ENCODE measurements at places on chromosomes 7 and 10.

DNA sequence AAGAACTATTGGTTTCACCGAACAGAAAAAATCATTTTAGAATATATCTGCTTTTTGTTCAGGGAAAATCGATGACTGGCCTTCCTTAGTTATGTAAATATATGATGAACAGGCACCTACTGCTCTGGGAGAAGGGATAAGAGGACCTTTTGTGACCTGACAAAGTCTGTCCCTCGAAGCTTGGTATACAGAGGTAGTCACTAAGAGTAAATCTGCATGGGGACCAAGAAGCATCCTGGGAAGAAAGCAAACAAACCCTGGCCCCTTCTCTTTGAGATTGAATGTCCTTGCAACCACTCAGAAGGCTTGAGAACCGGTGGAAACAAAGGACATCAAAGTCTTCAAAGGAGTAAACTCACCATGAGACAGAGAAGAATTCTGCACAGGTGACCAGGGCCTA, 52.3 kb downstream of the SKIDA1 start:
- no peak for DNase-seq

DNA sequence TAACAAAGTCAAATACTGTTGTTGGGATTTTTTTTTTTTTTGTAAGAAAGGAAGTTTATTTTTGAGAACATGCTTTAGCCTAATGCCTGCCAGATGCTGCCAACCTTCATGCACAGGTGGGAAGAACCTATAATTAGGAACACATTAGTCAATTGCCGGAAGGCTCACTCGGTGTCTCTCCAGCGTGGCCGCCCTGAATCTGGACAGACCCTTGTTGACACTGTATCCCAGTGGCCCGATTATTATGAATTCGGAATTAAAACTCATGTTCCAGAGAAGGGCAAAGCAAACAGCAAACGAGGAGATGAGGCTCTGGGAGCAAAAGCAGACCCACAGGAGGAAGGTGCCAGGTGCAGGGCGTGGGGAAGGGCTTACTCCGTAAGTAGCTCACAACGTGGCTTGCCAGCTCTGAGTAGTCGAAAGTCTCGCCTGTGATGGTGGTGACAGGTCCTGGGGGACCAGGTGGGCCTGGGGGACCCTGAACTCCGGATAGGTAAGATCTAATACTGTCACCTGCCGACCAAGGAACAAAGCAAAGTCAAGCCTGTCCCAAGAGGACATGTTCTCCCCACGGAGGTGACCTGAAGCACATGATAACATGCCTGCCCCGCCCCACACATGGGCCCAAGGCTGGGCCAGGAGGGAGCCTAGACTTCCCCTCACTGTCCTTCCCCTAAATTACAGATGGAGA, 48.3 kb downstream of the COL17A1 start:
- no peak for DNase-seq

DNA sequence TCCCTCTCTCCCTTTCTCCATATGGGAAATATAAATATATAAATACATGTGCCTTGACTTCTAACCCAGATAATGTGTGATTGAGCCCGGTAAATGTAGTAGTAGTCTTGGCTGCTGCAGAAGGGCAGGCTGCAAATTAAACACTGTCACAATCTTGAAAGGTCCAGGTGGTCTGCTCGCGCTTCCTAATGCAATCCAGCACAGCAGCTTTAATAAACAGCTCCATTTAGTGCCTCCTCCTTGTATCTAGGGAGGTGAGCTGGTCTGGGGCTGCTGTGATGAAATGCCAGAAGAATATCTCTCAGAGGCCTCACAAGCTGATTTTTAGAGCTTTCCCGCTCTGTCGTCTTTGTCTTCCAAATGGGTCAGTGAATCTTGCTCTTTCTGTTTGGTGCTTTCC, 782 bp downstream of the POU6F2 start:
- DNase-seq = no peak

DNA sequence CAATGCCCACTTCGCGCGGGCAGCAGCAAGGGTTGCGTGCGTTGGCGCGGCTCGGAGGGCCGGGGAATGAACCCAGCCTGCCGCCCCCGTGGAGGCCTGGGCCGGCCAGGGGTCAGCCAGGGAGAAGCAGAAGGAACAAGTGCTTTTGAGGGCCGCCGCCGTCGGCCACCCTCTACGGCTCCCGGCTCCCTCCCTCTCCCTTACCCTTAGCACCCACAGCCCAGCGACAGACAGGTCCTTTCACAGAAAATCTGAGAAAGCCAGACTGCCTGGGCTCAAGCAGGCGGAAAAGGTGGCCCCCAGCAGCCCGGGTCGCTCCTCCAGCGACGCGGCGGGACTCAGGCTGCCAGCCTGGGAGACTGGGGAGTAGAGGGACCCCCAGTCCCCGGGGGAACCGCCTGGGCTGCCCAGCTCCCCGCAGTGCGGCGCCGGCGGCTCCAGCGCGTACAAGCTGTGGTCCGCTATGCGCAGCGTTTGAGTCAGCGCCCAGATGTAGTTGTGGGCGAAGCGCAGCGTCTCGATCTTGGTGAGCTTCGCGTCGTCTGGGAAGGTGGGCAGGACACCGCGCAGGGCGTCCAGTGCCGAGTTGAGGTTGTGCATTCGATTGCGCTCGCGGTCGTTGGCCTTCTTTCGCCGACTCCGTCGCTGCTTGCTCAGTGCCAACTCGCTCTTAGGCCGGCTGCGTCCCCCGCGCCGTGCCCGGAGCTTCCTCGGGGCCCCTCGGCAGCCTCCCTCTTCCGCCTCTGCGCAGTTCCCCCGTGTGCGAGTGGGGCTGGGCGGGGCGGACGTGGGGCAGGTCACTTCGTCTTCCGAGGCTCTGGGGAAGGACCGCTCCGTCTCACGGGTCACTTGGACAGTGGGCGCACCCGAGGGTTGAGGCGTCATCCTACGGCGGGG, 815 bp downstream of the NEUROG3 start:
- no peak for DNase-seq

DNA sequence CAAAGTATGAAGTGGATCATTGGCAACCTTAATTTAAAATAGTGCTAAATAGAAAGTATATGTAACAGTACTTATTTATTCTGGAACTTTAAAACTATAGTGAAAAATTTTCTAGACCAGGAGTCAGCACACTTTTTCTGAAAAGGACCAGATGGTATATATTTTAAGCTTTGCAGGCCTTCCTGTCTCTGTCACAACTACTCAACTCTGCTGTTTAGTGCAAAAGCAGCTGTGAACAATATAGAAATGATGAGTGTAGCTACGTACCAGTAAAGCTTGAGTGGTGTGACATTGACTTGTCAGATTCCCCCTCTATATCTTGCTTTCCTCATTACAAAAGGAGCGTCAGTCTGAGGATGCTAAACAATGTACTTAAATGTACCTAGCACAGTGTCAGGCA, 88.1 kb upstream of the IGFBP3 start:
- DNase-seq = no peak

GRCh38 chr10:126904818-126905701, at the start of gene DOCK1:
Gene DOCK1 (plus strand): TSS chr10:126905428. CDS start chr10:126905518, 90 bp downstream.
- DNase-seq = no peak

DNA sequence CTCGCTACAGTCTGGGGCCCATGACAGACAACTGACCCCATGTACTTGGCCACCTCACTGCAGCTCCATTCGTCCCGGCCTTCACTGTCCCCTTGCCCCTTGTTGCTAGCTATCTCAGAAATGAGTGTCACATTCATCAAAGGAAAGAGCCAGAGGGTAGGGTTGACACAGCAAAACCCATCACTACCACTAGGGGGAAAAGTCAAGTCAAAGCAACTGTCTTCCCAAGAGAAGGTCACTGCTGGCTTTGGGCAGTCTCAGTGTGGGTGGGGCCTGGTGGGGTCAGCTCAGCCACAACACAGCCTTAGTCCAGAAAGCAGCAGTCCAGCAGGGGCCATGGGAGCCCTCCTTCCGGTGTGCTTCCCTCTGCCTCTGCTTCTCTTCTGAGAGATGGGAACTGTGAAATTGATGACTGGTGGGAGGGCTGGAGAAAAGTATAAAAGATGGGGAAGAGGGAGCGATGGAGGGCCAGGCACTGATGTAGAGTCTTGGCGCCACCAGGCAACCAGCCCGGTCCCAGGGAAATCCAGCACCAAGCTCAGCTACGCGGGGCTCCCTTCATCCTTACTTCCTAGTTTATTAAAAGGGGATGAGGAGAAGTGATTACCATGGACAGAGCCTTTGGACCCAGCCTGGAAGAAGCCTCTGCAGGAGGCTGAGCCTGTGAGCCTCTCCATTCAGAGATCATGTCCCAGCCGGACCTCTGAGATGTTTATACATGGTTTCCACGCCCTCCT, 58.0 kb downstream of the PLXNA4 start:
- DNase-seq = no peak

GRCh38 chr7:8639668-8640067, 206.3 kb downstream of the NXPH1 start:
- DNase-seq = no peak

- no peak for DNase-seq
These were observed 26.1 kb downstream of the DYNC1I1 start for GRCh38 chr7:95798401-95798930.

GRCh38 chr10:129833468-129833950, 130.6 kb downstream of the EBF3 start:
- no peak for DNase-seq

DNA sequence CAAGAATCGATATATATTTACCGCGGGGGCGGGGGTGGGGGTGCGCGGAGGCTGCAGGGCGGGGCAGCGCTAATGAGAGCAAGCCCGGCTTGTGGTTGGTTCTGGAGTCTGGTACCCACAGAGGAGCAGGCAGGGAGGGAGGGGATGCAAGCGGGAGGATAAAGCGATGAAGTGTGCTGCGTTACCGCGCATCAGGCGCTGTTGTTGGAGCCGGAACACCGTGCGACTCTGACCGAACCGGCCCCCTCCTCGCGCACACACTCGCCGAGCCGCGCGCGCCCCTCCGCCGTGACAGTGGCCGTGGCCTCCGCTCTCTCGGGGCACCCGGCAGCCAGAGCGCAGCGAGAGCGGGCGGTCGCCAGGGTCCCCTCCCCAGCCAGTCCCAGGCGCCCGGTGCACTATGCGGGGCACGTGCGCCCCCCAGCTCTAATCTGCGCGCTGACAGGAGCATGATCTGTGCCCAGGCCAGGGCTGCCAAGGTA, at the start of gene HECW1:
Gene HECW1, plus strand, starts transcription at position 189 of the 482 bp plus-strand sequence. CDS start 131,259 bp downstream, outside the sequence.
- DNase-seq = no peak

DNA sequence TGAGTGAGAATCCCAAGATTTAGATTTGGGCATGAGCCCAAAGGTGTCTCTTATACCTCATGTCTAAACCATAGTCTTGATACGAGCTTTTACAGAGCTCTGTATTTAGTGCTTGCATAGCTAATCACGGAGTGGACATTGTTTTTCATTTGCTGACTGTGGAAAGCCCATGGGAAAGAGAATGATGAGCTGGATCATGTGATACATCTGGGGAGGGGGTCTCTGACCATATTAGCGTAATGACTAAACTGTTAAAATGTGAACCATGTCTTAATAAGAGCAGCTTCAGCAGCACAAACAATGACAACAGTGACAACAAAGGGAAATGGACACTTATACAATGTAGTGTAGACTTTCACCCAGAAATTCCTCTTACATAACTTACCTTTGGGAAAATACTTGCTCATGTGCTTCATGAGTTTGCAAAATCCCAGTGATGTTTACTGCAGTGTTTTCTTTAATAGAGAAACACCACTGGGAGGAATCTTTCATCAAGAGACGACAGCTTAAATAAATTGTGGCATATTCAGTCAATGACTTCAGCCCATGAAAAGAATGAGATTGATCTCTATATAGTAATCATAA, 44.0 kb upstream of the ITGB1 start:
- no peak for DNase-seq

- DNase-seq = no peak
These were observed 30.2 kb upstream of the C10orf53 start for GRCh38 chr10:49649294-49649693.

All from GM18507 (cell line).